ENCODE measurements at places on chromosomes 13 and 19.

DNA sequence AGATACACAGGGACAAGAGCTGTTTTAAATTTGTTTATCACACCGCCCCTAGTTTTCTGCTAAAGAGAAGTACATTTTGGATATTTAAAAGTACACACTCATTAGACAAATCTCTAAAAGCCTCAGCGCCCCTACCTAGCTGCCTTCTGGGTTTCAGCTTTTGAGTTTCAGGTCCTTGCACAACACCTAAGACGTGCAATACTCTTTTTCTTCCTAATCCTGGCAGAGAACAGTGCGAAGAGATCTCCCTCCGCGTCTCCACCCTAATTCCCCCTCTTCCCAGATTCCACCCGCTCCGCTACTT lies 421 bp upstream of the KLF5 start:
- no peak for DNase-seq

- no peak for DNase-seq
Measured at GRCh38 chr13:74920920-74921319, 561.0 kb downstream of the TBC1D4 start.

DNA sequence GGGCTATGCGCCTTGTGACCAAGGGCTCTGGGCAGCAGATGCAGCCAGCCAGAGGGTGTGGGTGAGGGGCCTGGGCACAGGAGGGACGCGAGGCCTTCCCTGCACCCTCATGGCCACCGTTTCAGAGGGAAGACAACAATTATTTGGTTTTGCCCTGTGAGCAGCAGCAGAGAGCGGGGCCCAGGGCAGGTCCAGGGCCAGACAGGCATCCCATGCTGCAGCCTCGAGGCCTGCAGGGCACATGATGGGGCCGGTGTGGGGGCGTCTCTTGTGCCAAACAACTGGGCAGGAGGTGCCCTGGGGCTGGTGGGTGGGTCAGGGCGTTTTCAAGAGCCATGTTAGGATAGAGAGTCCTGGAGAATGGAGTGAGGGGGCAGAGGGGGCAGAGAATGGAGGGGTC lies 79.4 kb downstream of the SCGB2B2 start:
- no peak for DNase-seq

DNA sequence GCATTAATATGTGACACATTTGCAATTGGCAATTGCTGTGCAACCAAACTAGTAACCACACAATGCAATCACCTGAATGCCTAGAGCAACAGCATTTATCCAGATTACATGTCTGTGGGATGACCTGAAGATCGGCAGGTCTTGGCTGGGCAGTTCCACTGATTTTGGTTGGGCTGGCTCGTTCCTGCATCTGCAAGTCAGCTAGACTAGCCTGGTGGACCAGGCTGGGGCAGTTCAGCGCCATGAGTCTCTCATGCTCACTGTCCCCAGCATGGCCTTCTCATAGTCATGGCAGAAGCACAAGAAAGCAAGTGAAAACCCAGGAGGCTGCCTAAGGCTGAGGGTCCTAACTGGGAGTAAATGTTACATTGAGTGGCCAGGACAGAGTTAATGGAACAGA lies 229.1 kb upstream of the TSHZ3 start:
- no peak for DNase-seq

DNA sequence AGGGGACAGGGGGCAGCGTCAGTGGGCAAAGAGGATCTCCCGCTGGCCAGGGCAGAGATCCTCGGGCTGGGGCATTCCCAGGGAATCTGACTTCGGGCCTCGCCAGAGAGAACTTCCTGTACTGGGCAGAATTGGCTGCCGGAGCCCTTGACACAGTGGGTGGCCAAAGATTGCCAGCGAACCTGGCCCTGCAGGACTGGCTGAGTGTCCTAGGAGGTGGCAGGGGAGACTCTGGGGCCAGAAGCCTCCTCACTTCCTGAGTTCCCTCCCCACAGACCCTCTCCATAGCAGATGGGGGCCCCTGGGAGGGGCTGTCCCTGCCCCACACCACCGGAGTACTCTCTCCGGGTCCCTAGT lies 19.3 kb downstream of the DPP9 start:
- no peak for DNase-seq

- DNase-seq: no peak
Measured at GRCh38 chr19:34193439-34193838, 21.1 kb downstream of the LSM14A start.

DNA sequence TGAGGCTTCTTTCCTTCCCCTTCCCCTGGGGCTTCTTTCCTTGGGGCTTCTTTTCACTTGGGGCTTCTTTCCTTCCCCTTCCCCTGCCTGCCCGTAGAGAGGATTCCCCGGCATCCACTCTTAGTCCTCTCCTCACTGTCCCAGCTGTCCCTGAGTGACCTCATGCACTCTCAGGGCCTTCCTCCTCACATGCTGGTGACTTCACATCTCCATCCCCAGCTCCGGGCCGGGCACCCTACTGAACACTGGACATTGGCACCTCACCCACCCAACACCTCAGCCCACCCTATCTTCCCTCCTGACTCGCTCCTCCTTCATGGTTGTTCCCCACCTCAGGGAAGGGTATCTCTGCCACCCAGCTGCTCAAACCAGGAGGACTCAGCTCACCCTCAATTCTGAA lies 130.6 kb downstream of the STARD13 start:
- DNase-seq: no peak

GRCh38 chr13:30832845-30833332 lies 73.2 kb upstream of the MEDAG start:
- no peak for DNase-seq

GRCh38 chr13:67273001-67273400 lies 42.9 kb upstream of the PCDH9 start:
- no peak for DNase-seq

DNA sequence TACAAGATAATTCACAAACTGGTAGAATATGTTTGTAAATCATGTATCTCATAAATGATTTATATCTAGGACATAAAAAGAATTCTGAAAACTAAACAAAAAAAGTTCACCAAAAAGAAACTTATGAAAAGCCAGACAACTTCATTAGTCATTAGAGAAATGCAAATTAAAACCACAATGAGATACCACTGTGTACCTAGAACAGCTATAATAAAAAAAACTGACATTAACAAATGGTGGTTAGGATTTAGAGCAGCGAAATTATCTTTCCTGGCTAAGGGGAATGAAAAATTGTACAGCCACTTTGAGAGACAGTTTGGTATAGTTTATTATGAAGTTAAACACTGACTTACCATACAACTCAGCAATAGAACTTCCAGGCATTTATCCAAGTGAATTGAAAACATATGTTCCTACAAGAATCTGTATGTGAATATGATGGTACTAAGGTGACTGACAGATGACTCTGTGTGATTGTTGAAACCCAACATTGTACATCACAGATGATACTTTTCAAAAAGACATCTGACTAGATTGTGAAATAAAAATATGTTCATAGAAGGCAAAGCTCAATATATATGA lies 41.8 kb downstream of the UGGT2 start:
- DNase-seq: no peak

- no peak for DNase-seq
Measured at GRCh38 chr13:112910616-112911280, 58.3 kb upstream of the MCF2L start.

DNA sequence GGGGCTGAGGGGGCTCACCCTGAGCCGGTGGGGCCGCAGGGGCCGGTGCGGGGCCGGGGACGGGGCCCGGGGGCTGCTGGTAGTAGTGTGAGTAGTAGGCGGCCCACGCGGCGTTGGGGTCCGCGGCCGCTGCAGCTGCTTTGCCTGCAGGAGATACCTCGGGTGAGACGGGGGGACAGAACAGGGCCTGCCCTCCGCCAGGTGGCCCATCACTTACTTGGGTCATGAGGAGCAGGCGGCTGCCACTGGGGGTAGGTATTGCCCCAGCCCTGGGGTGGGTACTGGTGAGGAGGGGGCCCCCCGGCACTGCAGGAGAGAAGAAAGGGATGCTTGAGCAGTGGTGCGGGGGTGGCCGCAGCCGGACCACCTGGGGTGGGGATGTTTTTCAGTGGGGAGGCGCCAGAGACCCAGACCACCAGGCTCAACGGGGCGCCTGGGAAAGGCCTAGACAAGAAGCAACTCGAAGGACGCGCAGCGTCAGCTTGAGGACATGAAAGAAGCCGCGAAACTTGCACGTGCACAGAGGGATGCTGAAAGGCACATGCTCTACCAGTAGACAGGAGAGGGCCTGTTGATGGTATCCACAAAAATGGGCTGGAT lies 8.9 kb downstream of the KHSRP start:
- DNase-seq: no peak

GRCh38 chr13:51770681-51771417 lies 33.1 kb downstream of the DHRS12 start:
- no peak for DNase-seq

GRCh38 chr13:100532090-100532766 lies 56.4 kb downstream of the GGACT start:
- no peak for DNase-seq

GRCh38 chr13:44334751-44335150 lies 38.9 kb upstream of the SERP2 start:
- no peak for DNase-seq

DNA sequence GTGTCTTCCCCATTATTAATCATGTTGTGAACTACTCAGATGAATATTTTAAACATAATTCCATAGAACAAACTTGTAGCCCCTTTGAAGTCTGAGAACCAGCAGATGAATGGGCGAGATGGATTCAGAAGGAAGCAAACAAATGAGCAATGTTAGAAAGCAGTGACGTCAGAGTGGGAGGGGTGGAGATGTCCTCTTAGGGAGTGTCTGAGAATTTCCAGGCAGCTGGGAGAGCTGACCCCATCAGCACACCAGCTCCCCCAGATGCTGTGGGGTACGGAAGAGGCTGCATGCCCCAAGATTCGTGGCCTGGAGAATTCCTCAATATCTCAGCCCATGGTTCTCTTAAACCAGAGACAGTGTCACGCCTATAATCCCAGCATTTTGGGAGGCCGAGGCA lies 68.6 kb downstream of the DPF1 start:
- DNase-seq: no peak

DNA sequence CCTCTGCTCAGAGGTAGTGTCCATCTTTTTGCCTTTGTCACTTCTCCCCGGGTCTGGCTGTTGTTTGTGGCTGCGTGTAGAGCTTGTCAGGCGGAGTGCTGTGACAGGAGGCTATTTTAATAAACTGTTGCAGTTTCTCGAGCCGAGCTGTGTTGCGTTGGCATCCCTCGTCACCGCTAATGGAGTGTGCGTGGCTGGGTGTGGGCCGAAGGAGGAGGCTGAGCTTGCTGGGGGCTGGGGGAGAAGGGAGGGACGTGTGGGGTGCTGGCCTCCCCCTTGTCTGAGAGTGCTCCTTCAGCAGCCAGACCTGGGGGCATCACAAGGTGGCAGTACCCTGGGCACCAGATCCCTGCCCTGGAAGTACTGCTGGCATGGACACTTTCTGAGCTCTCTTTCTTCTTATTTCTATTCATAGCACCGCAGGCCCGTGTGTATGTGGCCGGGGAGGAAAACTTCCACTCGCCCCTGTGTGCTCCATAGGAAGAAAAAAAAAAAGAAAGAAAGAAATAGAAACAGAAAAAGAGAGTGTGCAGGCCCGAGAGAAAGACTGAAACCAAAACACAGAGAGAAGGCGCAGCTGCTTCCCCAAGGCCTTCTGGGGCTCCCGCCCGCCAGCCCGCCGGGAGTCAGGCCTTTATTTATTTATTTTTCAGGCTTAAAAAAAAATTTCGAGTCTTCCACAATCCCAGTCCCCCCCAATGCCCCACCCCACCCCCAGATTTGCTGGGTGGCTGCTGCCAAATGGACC lies 27.0 kb downstream of the NFIX start:
- no peak for DNase-seq
